ENCODE measurements at places on chromosomes 1 and 21. TPM values are rescaled to one million over a fixed set of nuclear protein-coding genes. Genes with fewer than 3 reads are reported as not detected.

SPOCD1 gene
- 0.15 TPM for total RNA-seq

SH2D1B gene
- total RNA-seq = 0.33 TPM

DBT gene
- 9.1 TPM for total RNA-seq

SMCP gene
- not detected for total RNA-seq

KCNJ15 gene
- total RNA-seq = 6.9 TPM

ACKR1 gene
- 32.3 TPM for total RNA-seq

RRP1B gene
- 22.6 TPM for total RNA-seq

PIGM gene
- total RNA-seq = 5.1 TPM

DNA sequence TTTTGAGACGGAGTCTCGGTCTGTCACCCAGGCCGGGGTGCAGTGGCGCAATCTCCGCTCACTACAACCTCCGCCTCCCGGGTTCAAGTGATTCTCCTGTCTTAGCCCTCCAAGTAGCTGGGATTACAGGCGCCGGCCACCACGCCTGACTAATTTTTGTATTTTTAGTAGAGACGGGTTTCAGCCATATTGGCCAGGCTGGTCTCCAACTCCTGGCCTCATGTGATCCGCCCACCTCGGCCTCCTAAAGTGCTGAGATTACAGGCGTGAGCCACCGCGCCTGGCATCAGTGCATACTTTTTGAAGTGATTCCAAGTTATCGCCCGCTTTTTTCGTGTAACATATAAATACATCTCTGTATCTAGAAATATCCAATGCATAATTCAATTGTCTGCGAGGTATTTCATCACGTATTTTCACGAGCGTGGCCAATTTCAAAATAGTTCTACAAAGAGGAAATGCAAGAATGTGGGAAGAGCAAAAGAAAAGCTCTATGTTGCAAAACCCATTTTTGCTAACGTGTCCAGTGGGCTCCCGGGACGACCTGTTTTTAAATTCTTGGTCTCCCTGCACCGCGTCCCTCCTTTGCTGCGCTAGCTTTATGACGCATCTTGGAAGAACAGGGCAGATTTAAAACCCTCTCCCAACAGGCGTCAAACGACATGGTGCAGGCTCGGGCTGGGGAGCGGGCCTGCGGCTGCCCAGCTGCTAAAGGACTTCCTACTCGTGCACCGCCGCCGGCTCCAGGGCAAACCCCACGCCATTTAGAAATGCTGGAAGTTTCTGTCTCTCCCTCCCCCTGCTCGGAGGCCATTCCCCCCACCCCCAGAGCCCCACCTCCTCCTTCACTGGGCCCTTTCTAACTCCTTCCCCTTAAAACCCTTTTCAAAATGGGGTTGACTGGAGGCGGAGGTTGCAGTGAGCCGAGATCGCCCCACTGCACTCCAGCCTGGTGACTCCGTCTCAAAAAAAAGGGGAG is 923 bp upstream of the IFNGR2 start:
- DNase-seq = peak; percentile 58

GRCh38 chr21:31349208-31349607 is 5.1 kb upstream of the TIAM1 start:
- DNase-seq = no peak

GRCh38 chr1:44293761-44294315 is 61.2 kb downstream of the ERI3 start:
- DNase-seq = no peak

GRCh38 chr21:42786884-42787283 is 92.5 kb downstream of the WDR4 start:
- DNase-seq = no peak

DNA sequence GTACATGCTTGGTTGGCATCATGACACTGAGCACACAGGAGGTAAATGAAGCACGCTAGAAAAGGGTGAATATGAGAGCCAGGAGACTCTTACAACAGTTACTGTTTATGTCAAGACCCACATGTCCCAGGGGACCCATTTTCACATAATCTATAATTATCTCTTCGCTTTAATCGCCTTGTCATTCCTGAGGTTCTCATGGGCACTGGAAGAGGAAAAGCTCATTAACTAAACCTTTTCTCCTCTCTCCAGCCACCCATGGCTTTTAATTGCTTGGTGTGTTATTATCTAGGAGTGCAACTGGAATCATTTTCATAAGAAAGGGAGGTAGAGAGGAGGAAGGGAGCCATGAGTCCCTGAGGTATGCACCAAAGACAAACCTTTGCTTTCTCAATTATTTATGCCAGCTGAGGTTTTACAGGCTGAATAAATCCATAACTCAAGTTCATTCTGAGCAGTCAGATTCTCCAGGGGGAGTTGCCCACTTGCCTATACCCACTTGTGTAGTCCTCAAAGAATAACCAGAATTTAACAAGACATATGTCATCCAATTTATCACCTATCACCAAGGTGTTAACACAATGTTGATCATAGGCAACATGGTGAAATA is 77.4 kb downstream of the ACBD6 start:
- no peak for DNase-seq

DNA sequence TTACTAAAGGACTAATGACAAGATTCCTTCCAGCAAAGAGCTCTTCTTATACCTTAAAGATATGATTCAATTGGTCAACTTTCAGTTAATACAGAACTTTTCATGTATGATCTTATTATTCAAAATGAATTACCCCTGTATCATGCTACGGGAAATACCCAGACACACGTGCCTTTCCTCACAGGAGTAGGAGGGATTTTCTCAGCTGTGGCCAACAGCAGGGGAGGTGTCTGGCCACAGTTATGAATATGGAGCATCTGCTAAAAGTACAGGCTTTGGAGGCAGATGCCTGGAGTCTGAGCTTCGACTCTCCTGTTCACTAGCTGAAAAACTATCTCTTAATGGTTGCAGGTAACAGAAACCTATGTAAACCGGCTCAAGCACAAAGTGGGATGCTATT is 53.6 kb downstream of the KIAA1614 start:
- DNase-seq = no peak

DNA sequence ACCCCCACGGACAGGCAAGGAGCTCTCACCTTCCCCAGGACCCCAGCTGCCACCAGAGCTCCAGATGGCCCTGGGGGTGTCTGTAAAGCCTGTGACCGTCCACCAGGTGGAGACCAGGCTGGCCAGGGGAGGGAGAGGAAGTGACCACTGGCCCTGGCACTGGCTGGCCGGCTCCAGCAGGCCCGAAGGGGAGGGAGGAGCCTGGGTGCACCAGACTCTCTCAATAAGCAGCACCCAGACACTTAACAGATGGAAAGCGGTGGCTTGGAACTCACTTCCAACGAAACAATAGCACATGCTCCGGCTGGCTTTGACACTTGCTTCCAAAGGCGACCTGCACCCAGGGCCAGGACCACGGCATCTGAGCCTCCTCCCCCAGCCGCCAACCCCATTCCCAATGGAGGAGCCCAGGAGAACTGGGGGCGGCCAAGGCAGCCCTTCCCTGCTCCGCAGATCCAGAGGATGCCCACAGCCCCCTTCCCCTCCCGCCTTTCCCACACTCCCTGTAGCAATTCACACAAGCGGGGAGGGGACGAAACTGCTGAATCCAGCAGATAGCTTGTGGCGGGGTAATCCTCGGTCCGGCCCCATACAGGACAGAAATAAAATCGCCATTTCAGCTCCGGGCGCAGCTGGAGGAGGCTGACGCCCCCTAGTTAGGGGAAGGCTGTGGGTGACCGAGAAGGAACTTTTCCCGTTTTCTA is 742 bp upstream of the PDE9A start:
- DNase-seq = no peak

DNA sequence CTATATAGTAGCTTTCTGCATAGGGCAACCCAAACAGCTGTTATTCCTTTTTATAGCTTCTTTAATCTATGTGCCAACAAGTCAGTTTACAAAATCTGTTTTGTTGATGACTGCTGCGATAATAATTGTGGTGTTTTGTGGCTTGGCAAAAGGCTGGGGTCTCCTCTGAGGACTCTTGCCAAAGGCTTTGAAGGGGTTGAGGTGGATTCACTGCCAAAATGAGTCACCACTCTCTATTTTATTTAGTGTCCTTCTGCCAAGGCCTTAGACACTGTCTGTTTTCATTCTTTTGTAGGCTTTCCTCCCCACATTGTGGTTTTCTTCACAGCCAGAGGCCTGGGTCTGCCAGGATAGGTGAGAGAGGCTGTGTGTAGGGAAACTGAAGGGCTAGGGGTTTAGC is 161.8 kb downstream of the NFIA start:
- no peak for DNase-seq

DNA sequence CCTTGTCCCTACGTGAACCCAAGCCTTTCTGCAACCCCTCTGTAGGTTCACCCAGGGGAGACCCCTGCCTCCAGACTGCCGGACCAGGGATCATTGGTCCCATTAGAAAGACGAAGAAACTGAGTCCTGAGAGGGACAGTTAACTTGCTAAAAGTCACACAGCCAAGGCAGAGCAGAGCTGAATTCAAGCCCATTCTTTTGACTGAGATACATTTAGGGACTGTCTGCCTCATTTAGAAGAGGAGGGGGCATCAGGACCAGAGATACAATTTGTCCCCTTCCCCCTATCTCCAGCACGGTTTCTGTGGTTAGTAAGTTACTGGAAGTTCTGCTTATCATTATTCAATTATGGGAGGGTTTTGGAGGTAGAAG is 19.1 kb downstream of the KCNQ4 start:
- DNase-seq = no peak

DNA sequence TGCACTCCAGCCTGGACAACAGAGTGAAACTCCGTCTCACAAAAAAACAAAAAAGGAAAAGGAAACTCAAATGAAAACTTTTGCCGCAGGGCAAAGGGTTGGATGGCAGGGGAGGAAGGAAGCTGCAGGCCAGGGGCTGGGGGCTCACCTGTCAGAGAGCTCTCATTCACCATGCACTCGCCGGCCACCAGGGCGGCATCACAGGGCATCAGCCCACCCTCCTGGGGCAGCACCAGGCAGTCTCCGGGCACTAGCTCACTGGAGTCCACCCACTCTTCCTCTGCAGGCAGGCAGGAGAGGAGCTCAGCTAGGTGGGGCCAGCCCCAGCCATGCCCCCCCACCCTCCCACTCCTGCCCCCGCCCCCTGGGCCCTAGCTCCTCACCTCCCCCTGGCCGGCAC is 11.9 kb downstream of the ATP13A2 start:
- no peak for DNase-seq

GRCh38 chr1:104856091-104856490 is 1106.4 kb downstream of the AMY1C start:
- no peak for DNase-seq

DNA sequence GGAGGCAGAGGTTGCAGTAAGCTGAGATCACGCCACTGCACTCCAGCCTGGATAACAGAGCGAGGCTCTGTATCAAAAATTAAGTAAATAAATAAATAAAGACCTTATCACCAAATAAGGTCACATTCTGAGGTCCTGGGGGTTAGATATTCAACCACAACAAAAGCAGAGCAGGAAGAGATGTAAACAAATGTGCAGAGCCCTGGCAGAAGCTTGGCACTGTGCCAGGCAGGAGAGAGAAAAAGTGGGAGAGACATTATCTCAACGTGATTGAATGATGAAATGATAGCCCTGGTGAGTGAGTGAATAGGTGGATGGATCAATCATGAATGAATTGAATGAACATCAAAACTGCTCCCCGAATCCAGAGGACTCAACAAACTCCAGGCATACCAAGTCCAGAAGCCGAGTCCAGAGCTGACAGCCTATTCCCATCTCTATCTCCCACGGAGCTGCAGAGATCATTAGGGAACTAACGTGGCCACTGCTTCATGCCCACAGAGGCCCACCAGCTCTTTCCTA is 150.7 kb downstream of the TOMM20 start:
- DNase-seq = no peak

DNA sequence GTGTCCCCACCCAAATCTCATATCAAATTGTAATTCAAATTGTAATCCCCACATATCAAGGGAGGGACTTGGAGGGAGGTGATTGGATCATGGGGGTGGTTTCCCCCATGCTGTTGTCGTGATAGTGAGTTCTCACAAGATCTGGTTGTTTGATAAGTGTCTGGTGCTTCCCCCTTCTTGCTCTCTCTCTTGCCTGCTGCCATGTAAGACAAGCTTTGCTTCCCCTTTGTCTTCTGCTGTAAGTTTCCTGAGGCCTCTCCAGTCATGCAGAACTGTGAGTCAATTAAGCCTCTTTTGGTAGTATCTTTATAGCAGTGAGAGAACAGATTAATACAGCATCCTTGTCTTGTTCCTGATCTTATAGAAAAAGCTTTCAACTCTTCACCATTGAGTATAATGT is 6.5 kb upstream of the LRRC39 start:
- no peak for DNase-seq

DNA sequence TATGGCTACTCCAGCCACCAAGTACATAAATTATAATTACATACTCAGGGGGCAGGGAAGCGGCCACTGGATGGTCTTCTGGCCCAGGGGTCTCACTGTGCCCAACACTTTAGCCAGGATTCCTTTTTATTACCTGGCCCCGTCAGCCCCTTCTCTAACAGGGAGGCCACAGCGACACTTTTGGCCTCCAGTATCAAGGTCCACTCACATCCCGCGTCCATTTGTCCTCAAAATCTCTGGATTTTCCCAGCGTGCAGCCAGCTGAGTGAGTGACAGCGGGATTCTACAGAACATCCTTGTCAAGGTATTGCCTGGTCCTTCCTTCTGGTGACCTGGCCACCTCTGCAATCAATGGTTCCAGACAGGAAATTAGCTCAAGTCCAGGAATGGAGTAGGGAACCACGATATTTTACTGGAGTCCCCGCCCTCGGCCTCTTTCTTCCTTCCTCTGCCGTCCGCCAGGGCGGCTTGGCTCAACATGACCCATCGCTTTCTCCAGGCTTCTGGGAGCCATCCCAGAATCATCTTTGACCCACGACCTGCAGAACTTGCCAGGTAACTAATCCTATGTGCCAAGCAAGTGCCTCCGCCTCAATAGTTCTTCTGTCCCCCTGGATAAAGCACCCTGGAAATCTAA is 2.7 kb upstream of the COL6A2 start:
- DNase-seq = no peak

GRCh38 chr1:9823693-9823942 is 147 bp downstream of the CLSTN1 start:
- DNase-seq = no peak

- no peak for DNase-seq
These were observed 28.0 kb upstream of the PRKAA2 start for GRCh38 chr1:56617141-56617540.

DNA sequence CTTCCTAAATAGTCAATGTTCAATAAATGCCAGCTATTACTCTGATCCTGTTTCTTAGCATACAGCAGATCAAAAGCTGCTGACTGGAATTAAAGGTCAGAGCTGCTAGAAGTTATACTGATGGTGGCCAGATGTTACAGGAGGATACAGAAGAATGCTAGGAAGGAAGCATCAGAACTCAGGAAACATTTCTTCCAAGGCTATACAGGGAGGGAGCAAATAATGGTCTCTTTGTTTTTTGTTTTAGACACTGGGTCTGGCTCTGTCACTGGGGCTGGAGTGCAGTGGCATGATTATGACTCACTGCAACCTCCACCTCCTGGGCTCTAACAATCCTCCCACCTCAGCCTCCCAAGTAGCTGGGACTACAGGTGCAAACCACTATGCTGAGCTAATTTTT is 175.5 kb downstream of the RGS7 start:
- DNase-seq = no peak

DNA sequence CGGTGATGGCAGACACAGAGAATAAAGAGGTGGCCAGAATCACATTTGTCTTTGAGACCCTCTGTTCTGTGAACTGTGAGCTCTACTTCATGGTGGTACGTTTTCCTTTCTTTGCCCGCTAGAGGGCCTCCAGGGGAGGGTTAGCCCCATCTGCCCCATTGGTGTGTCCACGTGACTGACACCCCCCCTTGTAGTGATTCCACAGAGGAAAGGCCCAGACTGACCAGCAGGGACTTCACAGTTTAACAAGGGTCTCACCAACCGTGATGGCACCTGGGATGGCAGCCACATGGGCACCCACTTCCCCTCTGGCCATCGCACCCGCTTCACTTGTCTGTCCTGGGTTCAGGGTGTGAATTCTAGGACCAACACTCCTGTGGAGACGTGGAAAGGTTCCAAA is 22.3 kb upstream of the SARS1 start:
- DNase-seq = no peak

- no peak for DNase-seq
These were observed 36.3 kb upstream of the SLC6A9 start for GRCh38 chr1:44067266-44068250.

Data from breast epithelium (tissue), 4 donors.